ENCODE measurements at places on chromosomes 7 and 10. TPM values are rescaled to one million over a fixed set of nuclear protein-coding genes. Genes with fewer than 3 reads are reported as not detected.

- peaks cover 77% of the 10 kb centered on the region for H3K4me1 ChIP-seq
- no peaks in the 10 kb centered on the region for H3K27me3 ChIP-seq
- no peak for DNase-seq
Measured at GRCh38 chr7:35816514-35816913, 15.7 kb downstream of the SEPTIN7 start.

DNA sequence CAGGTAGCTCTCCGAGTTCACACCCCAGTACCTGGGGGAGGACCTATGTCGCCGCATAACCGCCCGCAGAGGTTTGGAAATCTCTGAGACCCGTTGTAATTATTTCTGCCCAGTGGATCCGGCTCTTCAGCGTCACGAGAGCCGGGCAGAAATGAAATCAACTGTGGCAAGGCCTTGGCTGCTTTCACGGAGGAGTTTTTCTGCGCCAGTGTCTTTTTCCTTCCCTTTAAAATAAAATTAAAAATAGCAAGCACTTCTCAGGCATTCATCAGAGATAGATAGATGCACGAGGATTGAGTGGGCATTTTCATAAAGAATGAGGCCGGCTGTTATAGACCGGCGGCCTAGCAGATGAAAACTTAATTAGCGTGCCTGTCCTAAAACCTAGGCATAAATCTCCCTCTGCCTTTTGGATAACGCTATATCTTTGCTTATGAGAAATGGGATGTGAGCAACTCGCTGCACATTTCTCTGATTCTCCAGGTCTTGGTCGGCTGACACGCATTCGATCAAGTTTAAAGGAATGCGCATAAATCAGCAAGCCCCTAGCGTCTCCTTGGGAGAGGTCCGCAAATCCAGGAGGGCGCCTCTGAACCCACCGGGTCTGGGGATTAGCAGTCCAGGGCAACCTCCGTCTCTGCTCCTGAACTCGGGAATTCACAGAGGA is 6.4 kb downstream of the HOXA13 start:
- peaks cover 83% of the 10 kb centered on the region for H3K27me3 ChIP-seq
- H3K27ac ChIP-seq, result no peak overlapping the region
- H3K4me3 ChIP-seq, result no peak overlapping the region
- peaks cover 22% of the 10 kb centered on the region for H3K4me1 ChIP-seq
- no peak for DNase-seq

DNA sequence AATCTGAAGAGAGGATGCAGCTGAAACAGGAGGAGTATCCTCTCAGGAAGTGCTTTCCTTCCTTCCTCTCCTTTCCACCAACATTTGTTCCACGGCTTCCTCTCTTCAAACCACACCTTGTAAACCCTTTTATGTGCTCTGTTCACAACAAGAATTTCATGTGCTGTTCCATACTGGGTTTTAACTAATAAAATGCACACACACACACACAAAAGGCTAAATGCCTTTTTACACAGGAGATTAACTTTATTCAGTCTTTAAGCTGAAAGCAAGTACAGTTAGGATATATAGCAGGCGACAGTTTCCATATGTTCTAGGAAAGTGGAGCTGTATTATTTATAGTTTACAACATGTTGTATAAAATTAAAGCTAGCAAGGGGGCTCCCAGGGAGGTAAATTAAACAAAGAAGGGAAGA is 106.7 kb downstream of the REEP3 start:
- H3K4me1 ChIP-seq, result peaks cover 17% of the 10 kb centered on the region
- H3K27me3 ChIP-seq, result no peaks in the 10 kb centered on the region
- no peaks in the 10 kb centered on the region for H3K36me3 ChIP-seq
- DNase-seq, result no peak

Gene GDF2
- not detected for total RNA-seq

GRCh38 chr10:85993140-85993539 is 373.5 kb downstream of the GRID1 start:
- H3K4me1 ChIP-seq, result no peaks in the 10 kb centered on the region
- no peak overlapping the region for H3K27ac ChIP-seq
- peaks cover 18% of the 10 kb centered on the region for H3K27me3 ChIP-seq
- H3K4me3 ChIP-seq, result no peak overlapping the region
- H3K36me3 ChIP-seq, result no peaks in the 10 kb centered on the region

Gene ESYT2
- total RNA-seq, result 41.7 TPM

- no peaks in the 10 kb centered on the region for H3K36me3 ChIP-seq
- H3K27ac ChIP-seq, result no peak overlapping the region
- peaks cover 7% of the 10 kb centered on the region for H3K27me3 ChIP-seq
- no peaks in the 10 kb centered on the region for H3K4me1 ChIP-seq
- no peak for DNase-seq
Measured at GRCh38 chr10:85413570-85413969, 953.0 kb downstream of the GRID1 start.

GRCh38 chr10:78231939-78232338 is 198.3 kb downstream of the RPS24 start:
- no peaks in the 10 kb centered on the region for H3K36me3 ChIP-seq
- no peak for DNase-seq
- H3K4me1 ChIP-seq, result no peaks in the 10 kb centered on the region
- H3K27me3 ChIP-seq, result no peaks in the 10 kb centered on the region
- no peak overlapping the region for H3K4me3 ChIP-seq
- H3K27ac ChIP-seq, result no peak overlapping the region

Gene PDZD7
- 0.37 TPM for total RNA-seq

GRCh38 chr10:83142074-83142563 is 997.2 kb upstream of the GHITM start:
- DNase-seq, result no peak
- H3K27me3 ChIP-seq, result no peaks in the 10 kb centered on the region
- no peak overlapping the region for H3K27ac ChIP-seq
- no peaks in the 10 kb centered on the region for H3K4me1 ChIP-seq

GRCh38 chr10:82206831-82207230 is 331.8 kb downstream of the NRG3 start:
- H3K36me3 ChIP-seq, result no peaks in the 10 kb centered on the region
- H3K27ac ChIP-seq, result no peak overlapping the region
- H3K4me3 ChIP-seq, result no peak overlapping the region
- H3K27me3 ChIP-seq, result no peaks in the 10 kb centered on the region
- DNase-seq, result no peak
- H3K4me1 ChIP-seq, result no peaks in the 10 kb centered on the region

- no peak overlapping the region for H3K4me3 ChIP-seq
- no peak overlapping the region for H3K27ac ChIP-seq
- DNase-seq, result no peak
- H3K27me3 ChIP-seq, result peaks cover 48% of the 10 kb centered on the region
Measured at GRCh38 chr10:120950051-120950561, 98.9 kb downstream of the WDR11 start.

Gene SAP25
- total RNA-seq, result 13.7 TPM

DNA sequence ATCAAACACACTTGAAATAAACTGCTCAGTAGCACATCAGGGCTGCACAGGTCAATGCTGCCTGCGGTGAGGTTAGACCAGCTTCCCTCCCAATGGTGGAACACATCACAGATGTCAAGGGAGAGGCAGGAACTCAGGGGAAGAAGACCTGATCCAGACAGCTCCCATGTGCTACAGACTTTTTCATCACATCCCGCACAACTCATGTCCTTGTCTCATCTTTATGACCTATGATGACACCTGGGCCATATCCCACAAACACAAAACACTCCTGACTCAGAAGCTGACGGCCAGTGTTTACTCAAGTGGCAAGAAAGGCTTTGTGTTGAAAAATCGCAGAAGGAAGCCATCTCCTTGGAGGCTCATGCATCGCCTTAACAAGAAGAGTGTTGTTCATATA is 91.6 kb downstream of the HTR5A start:
- no peak overlapping the region for H3K4me3 ChIP-seq
- H3K27me3 ChIP-seq, result peaks cover 9% of the 10 kb centered on the region

- no peaks in the 10 kb centered on the region for H3K36me3 ChIP-seq
- no peak for DNase-seq
- no peak overlapping the region for H3K4me3 ChIP-seq
- no peaks in the 10 kb centered on the region for H3K27me3 ChIP-seq
Measured at GRCh38 chr7:44733708-44734481, 14.8 kb upstream of the ZMIZ2 start.

GRCh38 chr10:33237736-33238624 is 96.5 kb downstream of the NRP1 start:
- no peaks in the 10 kb centered on the region for H3K27me3 ChIP-seq
- H3K36me3 ChIP-seq, result no peaks in the 10 kb centered on the region
- H3K4me1 ChIP-seq, result no peaks in the 10 kb centered on the region
- H3K4me3 ChIP-seq, result no peak overlapping the region
- DNase-seq, result no peak

Gene LARP4B
- 66.7 TPM for total RNA-seq

Gene UNCX
- total RNA-seq, result not detected

DNA sequence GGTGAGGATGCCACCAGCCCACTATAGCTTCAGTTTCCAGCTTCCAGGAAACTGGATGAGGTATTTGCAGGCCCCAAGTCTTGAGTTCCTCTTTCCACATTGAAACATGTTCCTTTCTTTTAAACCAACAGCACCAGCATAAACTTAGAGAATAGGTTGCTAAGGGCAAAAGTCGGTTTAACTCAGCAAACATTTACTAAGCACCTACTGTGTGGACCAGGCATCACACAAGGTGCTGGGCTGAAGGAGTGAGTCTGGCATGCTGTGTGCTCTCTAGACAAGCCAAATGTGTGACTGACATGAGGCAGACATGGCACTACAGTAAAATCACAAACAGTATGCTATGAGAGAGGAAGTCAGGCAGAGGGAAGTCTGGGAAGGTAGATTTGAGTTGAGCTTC is 11.0 kb upstream of the RASSF4 start:
- H3K36me3 ChIP-seq, result no peaks in the 10 kb centered on the region
- no peaks in the 10 kb centered on the region for H3K27me3 ChIP-seq
- H3K4me1 ChIP-seq, result no peaks in the 10 kb centered on the region
- DNase-seq, result no peak
- H3K4me3 ChIP-seq, result no peak overlapping the region

Gene C7orf57
- 0.29 TPM for total RNA-seq

GRCh38 chr10:99874341-99875085 is 92.1 kb downstream of the ABCC2 start:
- H3K36me3 ChIP-seq, result peaks cover 16% of the 10 kb centered on the region
- no peak for DNase-seq
- no peak overlapping the region for H3K27ac ChIP-seq
- no peak overlapping the region for H3K4me3 ChIP-seq
- peaks cover 51% of the 10 kb centered on the region for H3K27me3 ChIP-seq

- no peaks in the 10 kb centered on the region for H3K4me1 ChIP-seq
- no peaks in the 10 kb centered on the region for H3K36me3 ChIP-seq
- no peak for DNase-seq
- H3K27me3 ChIP-seq, result peaks cover 2% of the 10 kb centered on the region
Measured at GRCh38 chr10:21417172-21417712, 108.2 kb downstream of the SKIDA1 start.

GRCh38 chr7:149624006-149624405 is 126.4 kb upstream of the ZNF746 start:
- H3K4me1 ChIP-seq, result peaks cover 33% of the 10 kb centered on the region
- peaks cover 19% of the 10 kb centered on the region for H3K36me3 ChIP-seq
- peak; percentile 65 for DNase-seq
- H3K27ac ChIP-seq, result peak overlapping the region; percentile 82
- H3K4me3 ChIP-seq, result peak overlapping the region; percentile 93
- no peaks in the 10 kb centered on the region for H3K27me3 ChIP-seq

DNA sequence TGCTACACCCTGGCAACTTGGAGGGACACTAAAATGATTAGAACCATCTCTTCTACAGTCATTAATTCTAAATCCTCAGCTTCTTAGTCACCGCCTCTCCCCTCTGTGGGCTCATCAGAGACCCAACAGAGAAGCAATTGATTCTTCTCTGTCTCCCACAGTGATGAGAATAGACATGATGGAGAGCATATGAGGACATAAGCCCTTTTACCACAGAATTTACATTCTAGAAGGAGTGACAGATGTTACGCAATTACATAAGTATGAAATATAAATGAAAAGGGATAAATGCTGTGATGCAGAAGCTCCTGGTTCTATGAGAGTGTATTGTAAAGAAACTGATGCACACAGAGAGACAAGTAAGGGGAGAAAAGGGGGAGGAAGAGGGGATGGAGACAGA is 18.1 kb upstream of the ABCB5 start:
- no peak for DNase-seq
- no peak overlapping the region for H3K4me3 ChIP-seq
- no peak overlapping the region for H3K27ac ChIP-seq
- H3K36me3 ChIP-seq, result no peaks in the 10 kb centered on the region
- H3K4me1 ChIP-seq, result peaks cover 3% of the 10 kb centered on the region

All from activated naive CD4-positive, alpha-beta T cell treated with anti-CD3 and anti-CD28 coated beads for 36 hours (primary cell).